ENCODE measurements at places on chromosomes 2 and 18.
A peak's percentile ranks its signal among the peaks of the same experiment; 100 is the strongest.

GRCh38 chr18:56501896-56502295, 136.5 kb downstream of the TXNL1 start:
- DNase-seq: no peak

- DNase-seq: no peak
Observed at GRCh38 chr2:696463-696862, 19.3 kb upstream of the TMEM18 start.

GRCh38 chr2:105787376-105788318, 42.9 kb downstream of the NCK2 start:
- DNase-seq: no peak

DNA sequence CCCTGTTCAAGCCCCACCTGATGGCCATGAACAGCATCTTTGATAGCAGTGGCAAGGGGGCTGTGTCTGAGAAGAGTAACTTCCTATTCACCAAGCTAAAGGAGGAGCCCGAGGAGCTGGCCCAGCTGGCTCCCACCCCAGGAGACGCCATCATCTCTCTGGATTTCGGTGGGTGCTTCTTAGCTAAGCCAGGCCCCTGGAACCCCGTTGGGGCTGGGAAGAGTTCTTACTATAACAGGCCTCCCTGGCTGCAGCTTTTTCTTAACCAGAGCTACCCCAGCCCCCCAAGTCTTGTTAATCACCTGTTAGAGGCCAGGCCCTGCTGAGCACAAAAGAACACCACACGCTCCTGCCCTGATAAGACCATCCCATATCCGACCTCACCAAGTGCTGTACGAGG, 79.4 kb downstream of the EPAS1 start:
- no peak for DNase-seq

DNA sequence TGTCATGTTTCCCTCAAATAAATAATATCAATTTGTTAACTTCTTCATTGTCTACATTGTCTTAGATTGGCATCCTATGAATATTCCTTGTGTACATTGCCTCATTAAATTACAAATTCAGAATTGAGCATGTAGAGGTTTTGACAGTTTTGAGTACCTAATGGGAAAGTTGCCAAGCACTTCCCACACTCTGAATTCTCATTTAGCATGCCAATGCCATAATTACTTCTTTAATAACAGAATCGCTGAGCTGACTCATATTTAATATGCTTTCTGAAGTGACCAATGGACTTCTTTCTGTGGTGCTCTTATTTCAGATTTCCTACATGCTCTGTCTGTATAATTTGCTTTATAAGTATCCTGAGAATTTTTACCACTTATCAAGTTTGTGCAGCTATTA, 114.4 kb upstream of the NOL4 start:
- no peak for DNase-seq

- no peak for DNase-seq
Observed at GRCh38 chr2:152430876-152431275, 95.9 kb downstream of the FMNL2 start.

DNA sequence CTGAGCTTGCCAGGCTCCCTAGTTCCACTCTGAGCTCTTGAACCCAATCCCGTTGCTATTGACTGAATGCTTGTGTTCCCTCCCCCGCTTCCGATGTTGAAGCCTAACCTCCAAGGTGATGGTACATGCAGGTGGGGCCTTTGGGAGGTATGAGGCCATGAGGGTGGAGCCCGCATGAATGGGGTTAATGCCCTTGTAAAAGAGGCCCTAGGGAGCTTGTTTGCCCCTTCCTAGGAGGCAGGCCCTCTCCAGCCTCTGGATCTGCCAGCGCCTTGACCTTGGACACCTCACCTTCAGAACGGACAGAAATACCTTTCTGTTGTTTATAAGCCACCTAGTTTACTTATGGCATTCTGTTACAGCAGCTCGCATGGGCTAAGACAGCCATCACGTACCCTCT, 71.6 kb downstream of the TFCP2L1 start:
- DNase-seq: no peak

- peak; percentile 21 for DNase-seq
Observed at GRCh38 chr2:184654945-184655344, 56.6 kb downstream of the ZNF804A start.

- no peak for DNase-seq
Observed at GRCh38 chr2:10706033-10706432, 15.4 kb upstream of the ATP6V1C2 start.

- DNase-seq: no peak
Observed at GRCh38 chr18:47260120-47260923, 8.9 kb upstream of the SKOR2 start.

GRCh38 chr2:170530284-170530745, 184.8 kb upstream of the SP5 start:
- DNase-seq: peak; percentile 28

DNA sequence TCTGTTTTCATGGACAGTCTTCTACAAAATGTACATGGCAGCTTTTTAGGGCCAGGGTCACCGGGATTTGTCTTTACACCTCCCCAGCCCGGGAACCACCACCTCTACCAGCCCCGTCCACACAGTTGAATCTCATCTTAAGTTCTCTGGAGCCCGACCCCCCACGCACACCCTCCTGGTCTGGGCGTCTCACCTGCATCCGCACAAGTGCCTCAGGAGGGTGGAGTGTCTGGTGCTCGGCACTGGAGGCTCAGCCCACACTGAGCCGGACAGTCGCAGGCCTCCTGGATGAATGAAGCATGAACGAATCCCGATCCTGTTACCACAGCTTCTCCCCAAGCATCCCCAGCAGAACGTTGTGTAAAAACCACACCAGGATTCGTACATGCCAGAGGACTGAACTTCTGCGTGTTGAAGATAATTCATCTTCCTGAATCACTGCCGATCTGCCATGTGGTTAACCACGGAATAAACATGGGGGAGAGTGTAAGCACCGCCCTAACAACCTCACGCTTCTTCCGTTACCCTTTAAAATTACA, 162.0 kb downstream of the RTP5 start:
- DNase-seq: peak; percentile 67

- no peak for DNase-seq
Observed at GRCh38 chr2:130154773-130155765, 10.2 kb upstream of the CCDC74B start.

DNA sequence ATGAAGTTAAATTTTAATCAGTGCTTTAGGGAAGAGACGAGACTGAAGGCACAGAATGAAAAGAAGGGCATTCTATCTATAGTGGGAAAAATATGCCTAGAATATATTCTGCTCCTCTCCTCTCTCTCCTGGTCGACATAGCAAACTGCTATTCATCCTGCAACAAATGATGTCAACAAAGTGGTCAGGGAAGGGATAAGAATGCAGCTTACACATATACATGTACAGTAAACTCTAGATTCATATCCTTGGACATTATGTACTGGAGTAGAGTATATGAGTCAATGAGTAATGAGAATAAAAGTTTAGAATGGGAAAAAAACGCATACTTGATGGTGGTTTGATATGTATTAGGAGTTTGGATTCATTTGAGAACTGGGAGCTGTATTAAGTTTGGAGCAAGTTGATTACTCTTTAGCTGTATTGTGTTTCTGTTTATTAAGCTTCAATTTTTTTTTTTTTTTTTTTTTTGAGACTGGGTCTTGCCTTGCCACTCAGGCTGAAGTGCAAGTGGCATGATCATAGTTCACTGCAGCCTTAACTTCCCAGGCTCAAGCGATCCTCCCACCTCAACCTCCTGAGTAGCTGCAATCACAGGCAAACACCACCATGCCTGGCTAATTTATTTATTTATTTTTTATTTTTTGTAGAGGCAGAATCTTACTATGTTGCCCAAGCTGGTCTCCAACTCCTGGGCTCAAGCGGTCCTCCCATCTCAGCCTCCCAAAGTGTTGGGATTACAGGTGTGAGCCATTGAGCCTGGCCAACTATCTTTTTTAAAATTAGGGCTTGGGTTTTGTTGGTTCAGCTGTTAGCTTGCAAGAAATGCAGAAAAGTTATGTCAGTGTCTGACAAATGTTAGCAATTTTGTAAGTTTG, 53.8 kb downstream of the STAT1 start:
- no peak for DNase-seq

DNA sequence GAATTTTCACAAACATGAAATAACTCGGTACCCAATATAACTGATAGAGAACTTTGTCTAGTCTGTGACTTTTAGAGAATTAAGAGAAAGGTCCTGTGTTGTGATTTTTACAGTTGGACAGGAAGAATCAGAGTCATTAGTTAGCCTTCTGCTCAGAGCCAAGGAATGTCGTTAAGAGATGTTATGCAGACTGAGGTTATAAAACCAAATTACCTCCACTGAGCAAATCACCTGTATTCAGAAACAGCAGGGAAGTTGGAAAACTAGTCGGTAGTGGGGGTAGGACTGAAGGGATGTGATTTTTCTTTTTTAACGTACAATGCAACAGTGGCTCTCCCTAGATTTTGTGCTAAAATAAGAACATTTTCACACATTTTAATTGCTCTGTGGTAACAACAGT, 18.5 kb downstream of the TANK start:
- no peak for DNase-seq

DNA sequence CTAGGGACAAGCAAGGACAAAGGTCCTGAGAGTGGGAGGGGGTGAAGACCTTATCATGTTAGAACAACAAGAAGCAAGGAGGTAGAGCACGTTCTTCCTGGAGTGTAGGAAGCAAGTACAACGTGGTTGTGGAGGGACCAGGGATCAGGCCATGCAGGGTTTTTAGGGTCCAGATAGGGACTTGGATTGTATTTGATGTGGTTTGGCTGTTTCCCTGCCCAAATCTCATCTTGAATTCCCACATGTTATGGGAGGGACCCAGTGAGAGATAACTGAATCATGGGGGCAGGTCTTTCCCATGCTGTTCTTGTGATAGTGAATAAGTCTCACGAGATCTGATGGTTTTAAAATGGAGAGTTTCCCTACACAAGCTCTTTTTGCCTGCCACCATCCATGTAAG, 53.2 kb downstream of the ICA1L start:
- DNase-seq: no peak

GRCh38 chr2:227513113-227513512, 41.2 kb downstream of the AGFG1 start:
- no peak for DNase-seq

- no peak for DNase-seq
Observed at GRCh38 chr2:171479154-171479814, 43.0 kb upstream of the CYBRD1 start.

- DNase-seq: no peak
Observed at GRCh38 chr2:135984199-135985017, 1.0 kb downstream of the DARS1 start.

DNA sequence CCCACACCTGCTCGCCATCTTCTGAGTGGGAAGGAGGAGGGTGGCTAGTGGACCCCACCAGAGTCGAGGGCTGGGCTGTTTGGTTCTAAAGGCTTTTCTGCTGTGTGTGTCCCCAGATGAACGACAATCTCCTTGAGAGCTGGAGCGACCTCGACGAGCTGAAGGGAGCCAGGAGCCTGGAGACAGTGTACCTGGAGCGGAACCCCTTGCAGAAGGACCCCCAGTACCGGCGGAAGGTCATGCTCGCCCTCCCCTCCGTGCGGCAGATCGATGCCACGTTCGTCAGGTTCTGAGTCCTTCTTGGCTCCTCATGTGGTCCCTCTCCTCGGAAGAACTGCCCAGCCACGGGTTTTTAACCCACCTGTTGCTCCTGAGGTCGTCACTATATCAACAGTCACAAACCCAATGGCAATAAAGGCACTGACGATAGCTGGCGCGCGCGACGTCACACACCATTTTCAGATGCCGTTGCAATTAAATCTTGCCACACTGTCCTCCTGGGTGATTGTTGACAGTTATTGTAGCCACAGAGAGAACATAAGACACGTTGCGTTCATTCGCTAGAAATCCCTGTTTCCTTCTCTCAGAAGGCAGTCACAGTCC, 5.8 kb upstream of the ANO7 start:
- DNase-seq: no peak

- DNase-seq: no peak
Observed at GRCh38 chr2:96489663-96490062, 15.5 kb downstream of the NEURL3 start.

DNA sequence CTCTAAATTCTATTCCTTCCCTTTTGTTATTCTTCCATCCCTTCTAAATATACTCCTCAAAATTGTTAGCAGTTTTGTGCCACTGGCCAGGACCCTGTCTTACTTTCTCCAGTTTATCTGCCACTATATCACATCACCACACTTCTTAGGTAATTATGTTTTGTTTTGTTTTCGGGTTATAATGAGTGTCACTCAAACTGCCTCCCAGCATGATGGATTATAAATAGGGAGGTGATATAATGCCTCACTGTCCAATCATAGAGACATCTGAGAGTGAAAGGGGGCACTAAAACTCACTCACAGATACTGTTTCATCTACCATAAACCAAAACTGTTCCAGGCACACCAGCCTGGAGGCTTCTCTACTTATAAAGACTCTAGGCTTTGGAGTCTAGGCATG, 3.5 kb downstream of the RSAD2 start:
- DNase-seq: no peak

GRCh38 chr2:127050803-127051115, 56.2 kb downstream of the BIN1 start:
- no peak for DNase-seq

DNA sequence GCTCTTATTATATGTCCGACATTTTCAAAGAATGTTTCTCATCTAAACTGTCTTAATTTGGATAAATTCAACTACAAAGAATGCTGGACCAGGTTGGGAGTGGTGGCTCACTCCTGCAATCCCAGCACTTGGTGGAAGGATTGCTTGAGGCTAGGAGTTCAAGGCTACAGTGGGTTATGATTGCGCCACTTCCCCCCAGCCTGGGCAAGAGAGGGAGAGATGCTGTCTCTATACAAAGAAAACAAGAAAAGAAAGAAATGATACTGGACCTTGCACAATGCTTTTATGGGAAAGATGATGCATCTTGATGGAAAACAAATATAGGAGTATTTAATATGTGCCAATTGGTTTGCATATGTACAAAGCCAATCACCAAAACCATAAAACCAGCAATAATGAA, 296.7 kb downstream of the LPIN1 start:
- no peak for DNase-seq

- no peak for DNase-seq
Observed at GRCh38 chr18:47285456-47285855, 34.0 kb upstream of the SKOR2 start.

GRCh38 chr2:164850235-164850634, 8.6 kb upstream of the COBLL1 start:
- DNase-seq: no peak

DNA sequence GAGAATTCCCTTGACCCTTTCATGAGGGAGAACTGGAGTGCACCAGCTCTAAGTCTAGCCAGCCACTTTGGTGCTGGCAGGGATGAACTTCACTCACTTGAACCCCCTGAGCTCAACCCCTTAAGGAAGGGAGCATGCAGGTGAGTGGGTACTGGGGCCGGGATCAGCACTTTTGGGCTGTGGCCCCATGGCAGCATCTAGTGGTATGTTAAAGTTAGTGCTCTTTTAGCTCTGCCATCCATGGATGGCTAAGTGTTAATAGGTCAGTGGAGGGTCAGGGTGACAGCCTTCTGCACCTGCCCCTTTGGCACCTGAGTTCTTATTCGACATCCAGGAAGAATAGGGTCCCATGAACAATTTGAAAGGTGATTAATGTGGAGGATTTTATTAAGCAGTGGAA, 689.0 kb upstream of the FSHR start:
- no peak for DNase-seq

- no peak for DNase-seq
Observed at GRCh38 chr2:239425631-239426030, 24.8 kb upstream of the HDAC4 start.

- DNase-seq: no peak
Observed at GRCh38 chr18:47929681-47930198, 719 bp downstream of the SMAD2 start.

Measured in AG04449 (cell line).